Activated CD8-positive, alpha-beta memory T cell treated with anti-CD3 and anti-CD28 coated beads, Interleukin-2, amount 50 U/mL, for 4 hours (primary cell): ENCODE measurements at places on chromosomes 2 and 18.

DNA sequence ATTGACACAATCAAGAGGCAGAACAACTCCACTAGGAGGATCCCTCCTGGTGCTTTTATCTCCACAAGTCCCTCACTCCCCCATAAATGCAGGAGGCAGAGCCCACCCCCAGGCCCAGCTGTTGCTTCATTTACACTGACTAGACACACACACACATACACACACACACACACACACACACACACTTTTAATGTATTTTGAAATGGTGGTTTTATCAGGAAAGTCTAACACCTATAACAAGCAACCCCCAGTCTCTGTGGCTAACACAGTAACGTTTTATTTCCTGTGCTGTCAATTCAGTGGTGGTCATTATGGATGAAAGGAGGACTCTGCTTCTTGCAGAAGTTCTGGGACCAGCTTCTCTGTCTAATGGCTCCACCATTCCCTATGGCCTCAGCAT lies 125.4 kb upstream of the FOSL2 start:
- DNase-seq = no peak

DNA sequence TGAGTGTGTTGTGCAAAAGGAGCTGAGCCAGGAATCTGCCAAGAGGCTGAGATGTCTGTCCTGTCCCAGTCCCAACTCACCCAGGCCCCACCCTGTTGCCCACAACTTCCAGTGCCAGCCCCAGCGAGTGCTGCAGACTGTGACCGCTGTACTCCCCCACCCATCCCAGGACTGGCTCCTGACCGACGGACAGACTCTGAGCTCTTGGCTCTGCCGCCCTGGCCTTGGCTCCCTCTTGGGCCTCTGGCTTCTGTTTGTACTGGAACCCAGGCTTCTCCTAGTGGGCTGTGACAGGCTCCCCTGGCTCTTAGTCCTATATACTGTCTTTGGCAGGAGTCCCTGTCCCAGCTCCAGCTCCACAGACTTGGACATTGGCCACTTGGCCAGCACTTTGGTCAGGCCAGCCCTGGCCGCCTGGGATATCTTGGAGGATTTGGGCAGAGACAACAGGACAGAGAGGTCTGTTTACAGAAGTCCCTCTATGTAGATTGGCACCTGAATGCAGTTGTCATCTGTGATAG lies 41.1 kb downstream of the ACOXL start:
- no peak for DNase-seq

GRCh38 chr18:9822587-9823185 lies 63.1 kb upstream of the TXNDC2 start:
- DNase-seq = no peak

DNA sequence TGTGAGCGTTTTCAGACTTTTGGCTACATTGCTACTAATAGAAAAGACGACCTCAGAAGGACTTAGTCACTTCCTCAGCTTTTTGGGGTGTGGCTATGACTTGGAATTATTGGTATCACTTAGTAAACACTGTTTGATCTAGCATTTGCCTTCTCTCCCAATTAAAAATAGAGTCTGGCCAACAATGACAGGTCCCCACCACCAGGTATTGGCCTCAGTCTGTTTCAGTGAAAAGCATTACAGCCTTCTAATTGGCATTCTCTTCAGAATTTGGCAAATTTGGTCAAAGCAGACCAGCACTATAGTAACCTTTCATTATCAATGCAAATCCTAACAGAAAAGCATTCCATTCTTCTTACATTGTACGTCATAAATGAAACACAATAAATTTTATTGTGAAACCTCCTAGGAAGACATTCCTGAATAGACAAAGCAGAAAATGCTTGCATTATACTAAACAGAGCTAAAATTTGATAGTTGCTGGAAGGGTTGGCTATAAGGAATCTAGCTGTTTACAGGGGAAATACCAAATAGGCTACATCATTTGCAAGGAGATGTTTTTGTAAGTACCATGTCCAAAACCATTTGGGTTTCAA lies 613.9 kb downstream of the IRS1 start:
- DNase-seq = no peak

GRCh38 chr18:41058351-41059125 lies 896.5 kb upstream of the PIK3C3 start:
- DNase-seq = no peak

- no peak for DNase-seq
Observed at GRCh38 chr2:227942021-227942420, 70.6 kb downstream of the DAW1 start.

DNA sequence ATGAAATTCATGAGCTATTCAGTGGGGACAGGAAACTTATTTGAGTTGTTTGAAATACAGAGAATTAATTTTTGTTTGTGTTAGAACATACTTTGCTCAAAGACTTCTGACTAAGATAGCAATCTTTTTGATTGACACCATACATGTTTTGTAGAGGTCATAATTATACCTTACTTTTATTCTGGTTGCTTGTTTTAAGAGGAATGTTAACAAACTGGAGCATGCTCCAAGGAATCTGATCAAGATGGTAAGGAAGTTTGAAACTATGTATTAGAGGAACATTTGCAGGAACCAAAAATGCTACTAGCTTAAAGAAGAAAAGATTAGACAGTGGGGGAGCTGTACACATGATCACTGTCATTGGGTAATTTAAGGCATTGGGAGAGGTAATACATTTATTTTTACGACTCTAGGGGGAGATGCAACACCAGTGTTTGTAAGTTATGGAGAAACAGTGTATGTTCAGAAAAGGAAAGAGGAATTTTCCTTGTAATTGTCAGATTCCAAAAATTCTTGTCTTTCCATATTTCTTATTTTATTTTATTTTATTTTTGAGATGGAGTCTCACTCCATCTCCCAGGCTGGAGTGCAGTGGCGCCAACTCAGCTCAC lies 8.0 kb downstream of the AGFG1 start:
- no peak for DNase-seq

DNA sequence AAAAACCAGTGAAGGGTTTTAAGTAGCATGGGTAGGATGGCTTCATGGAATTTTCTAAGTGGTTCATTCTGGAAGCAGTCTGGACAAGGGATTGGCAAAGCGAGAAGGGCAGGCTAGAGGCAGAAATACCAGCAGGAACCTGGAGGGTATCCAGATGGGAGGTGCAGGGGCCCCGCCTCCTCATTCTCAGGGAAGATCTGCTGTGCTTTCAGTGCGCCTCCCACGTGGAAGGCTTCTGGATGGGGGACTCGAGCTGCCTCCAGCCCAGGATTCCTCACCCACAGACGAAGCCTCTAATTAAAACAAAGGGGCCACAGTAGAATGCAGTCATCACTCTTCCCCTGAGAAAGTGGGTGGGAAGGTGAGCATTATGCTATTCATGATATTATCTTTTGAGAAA lies 79.8 kb downstream of the VSNL1 start:
- DNase-seq = no peak

DNA sequence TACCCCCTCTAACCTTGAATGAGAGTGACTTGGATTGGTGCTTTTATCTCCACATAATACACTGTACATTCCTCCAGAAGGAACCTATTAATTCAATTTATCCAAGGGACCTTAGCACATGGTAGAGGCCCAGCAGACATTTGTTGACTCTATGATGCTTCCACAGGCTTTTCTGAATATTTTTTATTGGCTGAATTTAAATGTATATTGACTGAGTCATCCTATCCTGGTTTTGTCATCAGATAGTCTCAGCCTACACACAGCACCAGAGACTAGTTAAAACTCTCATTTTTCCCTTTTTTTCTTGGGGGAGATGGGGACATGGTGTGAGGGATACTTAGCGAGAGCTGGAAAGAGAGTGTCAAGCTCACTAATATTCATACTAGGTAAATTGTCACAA lies 101.6 kb downstream of the LRRC30 start:
- DNase-seq = no peak

GRCh38 chr18:77079954-77080682 lies 52.5 kb downstream of the MBP start:
- DNase-seq = no peak

DNA sequence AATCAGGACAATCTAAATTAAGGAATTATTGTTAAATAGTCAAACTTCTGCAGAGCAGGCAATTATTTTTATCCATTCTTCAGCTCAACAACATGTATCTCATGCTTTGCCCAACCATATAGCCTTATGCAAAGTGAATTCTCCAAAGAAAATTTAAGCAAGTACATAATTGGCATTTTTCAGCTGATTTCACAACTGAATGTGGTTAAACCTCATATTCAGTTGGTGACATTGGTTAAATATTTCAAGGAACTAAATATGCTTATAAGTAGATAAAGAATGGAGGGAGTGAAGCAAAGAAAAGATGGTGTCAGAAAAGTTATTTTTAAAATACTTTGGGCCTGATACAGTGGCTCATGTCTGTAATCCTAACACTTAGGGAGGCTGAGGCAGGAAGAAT lies 816.2 kb downstream of the NRXN1 start:
- DNase-seq = no peak

DNA sequence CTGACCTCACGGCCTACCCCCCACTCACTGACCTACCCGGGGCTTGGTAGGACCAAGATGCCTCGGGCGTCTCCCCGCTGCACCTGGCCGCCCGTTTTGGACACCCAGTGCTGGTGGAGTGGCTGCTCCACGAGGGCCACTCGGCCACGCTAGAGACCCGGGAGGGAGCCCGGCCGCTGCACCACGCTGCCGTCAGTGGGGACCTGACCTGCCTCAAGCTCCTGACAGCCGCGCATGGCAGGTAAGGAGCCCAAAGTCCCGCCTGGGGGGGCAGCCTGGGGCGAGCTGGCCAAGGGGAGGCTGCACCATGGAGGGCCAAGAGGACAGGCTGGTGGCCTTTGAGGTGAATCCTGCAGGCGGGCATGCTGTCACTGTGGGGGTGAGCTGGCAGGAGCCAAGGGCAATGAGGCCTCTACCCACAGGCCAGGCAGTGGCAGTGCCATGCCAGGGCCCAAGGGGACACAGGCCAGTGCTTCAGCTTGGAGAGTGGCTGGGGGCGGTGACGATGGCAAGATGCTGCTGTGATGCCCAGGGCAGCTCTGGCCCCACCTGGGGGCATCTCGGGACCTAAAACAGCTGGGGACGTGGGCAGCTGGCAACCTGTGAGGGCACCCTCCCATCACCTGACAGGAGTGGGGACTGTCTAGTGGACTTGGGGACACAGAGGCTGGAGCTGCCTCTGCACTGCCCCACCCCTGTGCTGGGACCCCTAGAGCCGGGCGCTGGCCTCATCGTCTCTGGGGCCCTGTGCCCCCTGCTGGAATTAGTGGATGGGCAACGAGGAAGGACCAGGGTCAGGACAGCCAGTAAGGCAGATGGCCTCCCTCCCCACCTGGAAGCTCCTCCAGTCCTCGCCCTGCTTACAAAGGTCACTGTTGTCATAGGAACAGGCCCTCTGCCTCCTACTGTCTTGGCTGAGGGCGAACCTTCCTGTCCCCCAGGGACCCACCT lies 2.0 kb downstream of the ESPNL start:
- peak; percentile 12 for DNase-seq
